ENCODE measurements at places on chromosomes 7 and 10. TPM values are rescaled to one million over a fixed set of nuclear protein-coding genes. Genes with fewer than 3 reads are reported as not detected.
A peak's percentile ranks its signal among the peaks of the same experiment; 100 is the strongest.

DNA sequence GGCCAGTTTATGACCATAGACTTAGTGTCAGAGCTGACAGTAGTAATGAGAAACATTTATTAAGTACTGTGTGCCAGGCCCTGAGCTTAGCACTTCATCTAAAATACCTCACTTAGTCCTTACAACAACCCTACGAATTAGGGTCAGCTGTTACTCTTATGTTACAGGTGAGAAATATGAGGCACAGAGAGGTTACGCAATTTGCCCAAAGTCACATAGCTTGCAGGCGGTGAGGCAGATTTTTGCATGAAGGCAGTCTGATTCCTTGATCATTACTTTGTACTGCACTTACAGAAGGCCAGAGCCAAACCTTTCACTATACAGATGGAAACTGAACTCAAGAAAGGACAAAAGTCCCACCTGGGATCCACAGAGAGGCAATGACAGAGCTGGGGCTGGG, 10.2 kb downstream of the CDH23 start:
- no peaks in the 10 kb centered on the region for H3K36me3 ChIP-seq
- H3K27me3 ChIP-seq, result peaks cover 3% of the 10 kb centered on the region
- no peak for DNase-seq
- H3K4me3 ChIP-seq, result no peak overlapping the region
- H3K4me1 ChIP-seq, result no peaks in the 10 kb centered on the region
- no peak overlapping the region for H3K27ac ChIP-seq

DNA sequence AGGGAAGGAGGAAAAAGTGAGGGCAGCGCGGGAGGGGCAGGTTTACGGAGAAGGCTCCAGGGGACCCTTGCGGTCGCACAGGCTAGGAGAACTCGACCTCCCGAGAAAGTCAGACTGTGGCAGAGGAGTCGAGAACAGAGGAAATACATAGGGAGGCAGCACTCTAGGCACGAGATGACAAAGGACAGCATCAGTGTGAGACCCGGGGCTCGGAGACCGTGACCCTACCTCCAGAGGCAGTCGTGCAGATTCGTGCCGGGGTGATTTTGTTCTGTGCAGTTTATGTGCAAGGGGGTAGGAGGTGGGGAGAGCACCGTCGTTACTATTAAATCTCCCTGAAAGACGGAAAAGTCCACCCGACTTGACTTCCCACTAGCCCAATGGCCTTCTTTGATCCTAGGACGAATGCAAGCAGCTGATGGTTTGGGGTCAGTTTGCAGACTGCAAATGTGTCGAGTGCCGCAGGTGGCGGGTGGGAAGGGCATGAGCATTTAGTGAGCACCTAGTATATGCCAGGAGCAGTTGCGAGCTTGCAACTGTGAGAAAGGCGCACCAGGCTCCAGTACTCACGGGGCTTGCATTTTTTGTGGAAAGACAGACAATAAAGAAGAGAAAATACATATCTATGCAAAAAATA, 674 bp upstream of the OSBPL3 start:
- no peaks in the 10 kb centered on the region for H3K36me3 ChIP-seq
- peak; percentile 18 for DNase-seq
- H3K27ac ChIP-seq, result peak overlapping the region; percentile 80
- peak overlapping the region; percentile 89 for H3K4me3 ChIP-seq

GRCh38 chr7:76236224-76236623, 34.5 kb downstream of the SRRM3 start:
- no peak overlapping the region for H3K4me3 ChIP-seq
- peaks cover 3% of the 10 kb centered on the region for H3K4me1 ChIP-seq
- H3K36me3 ChIP-seq, result no peaks in the 10 kb centered on the region
- no peak for DNase-seq
- no peak overlapping the region for H3K27ac ChIP-seq
- peaks cover 61% of the 10 kb centered on the region for H3K27me3 ChIP-seq

DNA sequence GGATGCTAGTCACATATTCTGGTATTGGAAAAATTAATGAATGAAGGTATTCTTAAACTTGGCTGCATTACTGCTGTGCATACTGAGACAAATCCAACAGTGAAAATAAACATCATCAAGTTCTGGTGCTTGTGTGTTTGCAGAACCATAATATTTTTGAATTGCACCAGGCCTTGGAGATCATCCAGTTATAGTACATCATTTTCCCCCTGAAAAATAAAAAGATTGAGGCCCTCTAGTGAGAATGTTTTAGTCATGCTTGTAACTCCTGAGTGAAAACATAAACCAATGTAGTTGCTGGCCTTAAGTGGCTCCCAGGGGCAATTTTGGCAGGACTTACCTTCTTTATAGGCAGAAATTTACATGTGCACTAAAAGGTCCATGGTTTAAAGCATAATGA, 218.8 kb upstream of the TMEM229A start:
- peaks cover 7% of the 10 kb centered on the region for H3K4me1 ChIP-seq
- no peak overlapping the region for H3K4me3 ChIP-seq
- H3K27me3 ChIP-seq, result no peaks in the 10 kb centered on the region
- DNase-seq, result no peak

DNA sequence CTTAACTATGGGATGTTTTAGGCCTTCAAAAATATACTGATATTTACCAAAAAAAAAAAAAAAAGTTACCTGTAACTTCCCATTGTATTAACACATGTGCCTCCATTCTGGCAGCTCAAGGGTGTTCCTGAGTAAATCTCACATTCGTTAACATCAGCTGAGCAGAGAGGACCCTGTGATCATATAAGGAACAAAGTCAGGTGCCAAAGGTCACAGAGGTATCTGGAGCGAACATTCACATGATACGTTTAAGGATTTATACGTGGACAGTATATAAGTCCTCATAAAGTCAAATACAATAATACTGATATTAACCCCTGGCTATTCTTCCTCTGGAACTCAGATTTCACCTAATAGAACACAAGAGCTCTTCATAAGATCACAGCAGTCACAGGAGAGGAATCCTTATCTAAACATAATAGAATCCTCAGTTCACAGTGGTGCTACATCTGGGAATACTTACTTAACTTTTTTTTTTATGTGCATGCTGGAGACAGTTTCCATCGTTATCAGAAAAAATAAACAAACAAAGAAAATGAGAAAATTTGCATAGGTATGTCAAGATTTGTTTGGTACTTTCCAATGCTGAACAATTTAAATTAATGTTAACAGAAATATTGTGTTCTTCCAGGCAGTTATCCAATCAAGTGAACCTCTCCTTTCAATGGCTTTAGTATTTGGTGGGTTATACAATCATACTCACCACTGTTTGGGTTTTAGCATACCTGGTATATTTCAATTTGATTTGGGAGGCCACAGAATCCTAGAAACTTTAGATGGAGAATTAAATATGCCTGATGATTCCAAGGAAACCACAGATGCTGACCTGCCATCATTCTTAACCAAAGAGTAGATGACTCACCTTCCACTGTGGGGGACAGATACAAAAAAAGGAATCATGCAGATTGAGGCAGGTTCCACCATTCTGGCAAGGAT, 6.6 kb downstream of the CUBN start:
- H3K4me1 ChIP-seq, result no peaks in the 10 kb centered on the region
- H3K27ac ChIP-seq, result no peak overlapping the region
- H3K4me3 ChIP-seq, result no peak overlapping the region
- no peak for DNase-seq

- H3K4me3 ChIP-seq, result no peak overlapping the region
- H3K27me3 ChIP-seq, result no peaks in the 10 kb centered on the region
- H3K27ac ChIP-seq, result no peak overlapping the region
Observed at GRCh38 chr7:9981742-9982349, 991.8 kb upstream of the PHF14 start.

- no peaks in the 10 kb centered on the region for H3K36me3 ChIP-seq
- no peaks in the 10 kb centered on the region for H3K4me1 ChIP-seq
- DNase-seq, result no peak
Observed at GRCh38 chr10:7146189-7146588, 264.6 kb downstream of the SFMBT2 start.

GRCh38 chr7:3301831-3302618, 973 bp downstream of the SDK1 start:
- H3K4me3 ChIP-seq, result peak overlapping the region; percentile 60
- H3K4me1 ChIP-seq, result peaks cover 8% of the 10 kb centered on the region
- no peaks in the 10 kb centered on the region for H3K36me3 ChIP-seq
- peaks cover 22% of the 10 kb centered on the region for H3K27me3 ChIP-seq

- H3K4me3 ChIP-seq, result no peak overlapping the region
- peaks cover 76% of the 10 kb centered on the region for H3K36me3 ChIP-seq
- H3K27ac ChIP-seq, result no peak overlapping the region
Observed at GRCh38 chr10:95391164-95391563, 100.4 kb upstream of the PDLIM1 start.

DNA sequence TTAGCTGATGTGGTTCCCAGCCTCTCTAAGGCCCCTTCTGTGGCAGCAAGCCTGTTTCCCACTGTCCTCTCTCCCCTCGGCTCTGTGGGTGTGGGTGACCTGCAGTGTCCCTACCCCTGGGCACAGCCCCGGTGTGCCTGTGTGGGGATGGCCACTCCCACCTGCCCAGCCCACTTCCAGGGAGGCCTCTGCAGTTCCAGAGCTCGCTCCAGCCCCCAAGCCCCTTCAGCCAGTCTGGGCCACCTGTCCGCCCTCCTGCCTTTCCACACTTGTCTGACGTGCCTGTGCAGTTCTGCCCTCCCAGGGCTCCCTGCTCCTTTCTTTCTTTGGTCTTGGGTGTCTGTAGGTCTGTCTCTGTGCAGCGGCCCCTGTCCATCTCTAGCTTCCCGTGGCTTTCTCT, 127.0 kb upstream of the PPIF start:
- H3K27ac ChIP-seq, result peak overlapping the region; percentile 80
- H3K27me3 ChIP-seq, result no peaks in the 10 kb centered on the region
- H3K4me3 ChIP-seq, result no peak overlapping the region
- peaks cover 68% of the 10 kb centered on the region for H3K4me1 ChIP-seq
- no peak for DNase-seq

- H3K4me1 ChIP-seq, result peaks cover 18% of the 10 kb centered on the region
- no peak overlapping the region for H3K27ac ChIP-seq
- no peaks in the 10 kb centered on the region for H3K36me3 ChIP-seq
- peak; percentile 87 for DNase-seq
- H3K4me3 ChIP-seq, result peak overlapping the region; percentile 36
Observed at GRCh38 chr10:42866115-42866995, 83.8 kb downstream of the BMS1 start.

DNA sequence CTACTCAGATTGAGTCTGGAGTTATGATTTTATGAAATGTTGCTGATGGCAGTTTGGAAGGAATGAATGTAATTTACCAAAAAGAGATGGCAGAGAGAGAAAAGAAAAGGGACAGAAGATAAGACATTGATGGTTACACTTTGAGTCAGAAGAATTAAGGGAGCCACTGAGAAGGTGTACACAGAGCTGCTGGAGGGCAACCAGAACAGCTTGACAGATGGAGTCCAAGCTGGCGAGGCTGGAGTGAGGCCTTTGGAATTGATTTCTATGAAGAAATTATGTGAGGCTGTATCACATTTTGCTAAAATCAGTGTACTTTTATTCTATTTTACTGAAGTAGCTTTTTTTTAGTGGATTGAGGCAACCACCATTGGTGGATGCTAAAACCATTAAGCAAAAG, 740.5 kb downstream of the REEP3 start:
- DNase-seq, result no peak
- H3K27me3 ChIP-seq, result no peaks in the 10 kb centered on the region
- no peaks in the 10 kb centered on the region for H3K4me1 ChIP-seq

DNA sequence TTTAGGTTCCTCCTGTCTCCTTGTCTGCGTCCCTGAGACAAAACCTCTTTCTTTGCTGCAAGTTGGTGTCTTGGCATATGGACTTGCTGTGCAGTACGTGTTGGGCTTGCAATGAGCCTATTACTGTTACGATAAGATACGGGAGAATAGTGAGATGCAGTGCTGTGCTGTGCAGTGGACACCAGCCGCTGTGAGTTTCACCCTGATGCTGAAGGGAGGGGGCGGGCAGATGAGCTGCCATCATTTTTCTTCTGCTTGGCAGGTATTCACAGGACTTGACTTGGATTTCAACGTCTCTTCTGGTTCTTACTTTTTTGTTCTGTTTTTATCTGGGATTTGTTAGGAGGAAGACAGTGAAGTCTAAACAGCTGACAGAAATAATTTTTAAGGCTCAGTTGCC, 257.1 kb upstream of the PITRM1 start:
- DNase-seq, result no peak
- no peaks in the 10 kb centered on the region for H3K36me3 ChIP-seq
- H3K4me3 ChIP-seq, result no peak overlapping the region
- peaks cover 14% of the 10 kb centered on the region for H3K4me1 ChIP-seq
- H3K27me3 ChIP-seq, result no peaks in the 10 kb centered on the region

DNA sequence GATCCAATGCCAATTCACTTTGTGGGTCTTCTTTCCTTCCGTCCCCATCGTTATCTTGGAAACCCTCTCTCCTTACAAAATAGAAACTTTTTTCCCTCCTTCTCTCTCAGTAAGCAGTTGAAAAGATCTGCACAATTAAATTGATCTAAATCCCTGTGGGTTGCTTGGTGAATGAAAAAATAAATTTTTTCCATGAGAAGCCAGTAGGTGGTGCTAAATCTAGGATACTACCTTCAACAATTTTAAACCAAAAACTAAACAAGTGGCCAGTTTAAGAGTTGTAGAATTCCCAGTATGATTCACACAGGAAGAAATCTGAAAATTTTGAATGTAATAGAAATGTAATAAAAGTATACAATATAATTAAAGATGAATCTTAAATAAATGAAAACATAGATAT, 990.3 kb upstream of the ZNF722 start:
- H3K4me3 ChIP-seq, result no peak overlapping the region
- H3K4me1 ChIP-seq, result no peaks in the 10 kb centered on the region
- no peaks in the 10 kb centered on the region for H3K36me3 ChIP-seq
- no peak overlapping the region for H3K27ac ChIP-seq
- DNase-seq, result no peak
- H3K27me3 ChIP-seq, result no peaks in the 10 kb centered on the region

GRCh38 chr10:60384708-60385398, 4.8 kb downstream of the ANK3 start:
- H3K36me3 ChIP-seq, result no peaks in the 10 kb centered on the region
- H3K27me3 ChIP-seq, result no peaks in the 10 kb centered on the region
- no peak overlapping the region for H3K27ac ChIP-seq
- no peak overlapping the region for H3K4me3 ChIP-seq
- H3K4me1 ChIP-seq, result no peaks in the 10 kb centered on the region
- no peak for DNase-seq

DNA sequence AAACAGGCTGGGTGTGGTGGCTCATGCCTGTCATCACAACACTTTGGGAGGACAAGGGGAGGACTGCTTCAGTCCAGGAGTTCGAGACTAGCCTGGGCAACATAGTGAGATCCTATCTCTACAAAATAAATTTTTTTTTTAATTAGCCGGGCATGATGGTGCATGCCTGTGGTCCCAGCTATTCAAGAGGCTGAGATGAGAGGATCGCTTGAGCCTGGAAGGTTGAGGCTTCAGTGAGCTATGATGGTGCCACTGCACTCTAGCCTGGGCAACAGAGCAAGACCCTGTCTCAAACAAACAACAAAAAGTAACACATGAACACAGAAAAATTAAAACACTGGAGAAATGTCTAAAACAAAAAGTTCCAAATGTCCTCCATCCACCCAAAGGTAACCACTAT, 22.9 kb downstream of the PIK3AP1 start:
- H3K27me3 ChIP-seq, result no peaks in the 10 kb centered on the region
- no peak overlapping the region for H3K27ac ChIP-seq
- DNase-seq, result no peak
- no peaks in the 10 kb centered on the region for H3K4me1 ChIP-seq
- no peaks in the 10 kb centered on the region for H3K36me3 ChIP-seq

- no peak overlapping the region for H3K4me3 ChIP-seq
- H3K27me3 ChIP-seq, result peaks cover 13% of the 10 kb centered on the region
- DNase-seq, result no peak
- H3K27ac ChIP-seq, result no peak overlapping the region
- H3K36me3 ChIP-seq, result no peaks in the 10 kb centered on the region
Observed at GRCh38 chr7:52085610-52086009, 769.0 kb upstream of the COBL start.

Gene ABCC2
- 0.12 TPM for total RNA-seq

Gene AKR1C8
- not detected for total RNA-seq

Gene MYH16
- total RNA-seq, result not detected

Gene OPN4
- not detected for total RNA-seq

Gene LEP
- 1.7 TPM for total RNA-seq

Gene TMEM106B
- total RNA-seq, result 62.8 TPM
